ENCODE measurements at places on chromosomes 1 and 21. TPM values are rescaled to one million over a fixed set of nuclear protein-coding genes. Genes with fewer than 3 reads are reported as not detected.
A peak's percentile ranks its signal among the peaks of the same experiment; 100 is the strongest.

GRCh38 chr1:39406533-39407450 lies 84.6 kb upstream of the BMP8A start:
- ATAC-seq, result no peak

DNA sequence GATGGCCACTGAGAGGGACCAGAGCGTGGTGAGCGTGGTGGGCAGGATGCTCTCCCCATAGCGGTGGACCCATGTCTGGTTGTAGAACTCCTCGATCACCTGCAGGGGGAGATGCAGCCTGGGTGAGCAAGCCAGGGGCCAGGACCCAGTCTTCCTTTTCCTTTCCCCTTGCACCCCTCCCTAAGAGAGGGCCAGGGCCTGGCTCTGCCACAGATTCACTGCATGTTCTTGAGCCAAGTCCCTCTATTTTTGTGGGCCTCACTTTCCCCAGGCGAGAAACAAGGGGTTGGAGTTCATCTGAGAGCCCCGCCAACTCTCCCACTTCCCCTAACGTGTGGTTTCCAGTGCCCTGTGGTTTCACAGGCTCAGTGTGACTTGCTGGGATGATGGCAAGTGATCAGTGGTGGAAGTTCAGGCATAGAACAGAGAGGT lies 27.5 kb downstream of the SLC2A1 start:
- peak; percentile 35 for ATAC-seq

GRCh38 chr21:15221799-15222386 lies 157.1 kb upstream of the NRIP1 start:
- peak; percentile 73 for ATAC-seq

- ATAC-seq, result no peak
Measured at GRCh38 chr1:19063122-19063521, 106.6 kb upstream of the IFFO2 start.

The ACTL8 gene
- total RNA-seq, result not detected

The AMY2A gene
- total RNA-seq, result not detected

Data from activated T-helper 17 cell treated with anti-CD3 and anti-CD28 coated beads, Interleukin-2, amount 50 U/mL, for 72 hours (primary cell).